ENCODE measurements at places on chromosomes 5 and 9. TPM values are rescaled to one million over a fixed set of nuclear protein-coding genes. Genes with fewer than 3 reads are reported as not detected.

DNA sequence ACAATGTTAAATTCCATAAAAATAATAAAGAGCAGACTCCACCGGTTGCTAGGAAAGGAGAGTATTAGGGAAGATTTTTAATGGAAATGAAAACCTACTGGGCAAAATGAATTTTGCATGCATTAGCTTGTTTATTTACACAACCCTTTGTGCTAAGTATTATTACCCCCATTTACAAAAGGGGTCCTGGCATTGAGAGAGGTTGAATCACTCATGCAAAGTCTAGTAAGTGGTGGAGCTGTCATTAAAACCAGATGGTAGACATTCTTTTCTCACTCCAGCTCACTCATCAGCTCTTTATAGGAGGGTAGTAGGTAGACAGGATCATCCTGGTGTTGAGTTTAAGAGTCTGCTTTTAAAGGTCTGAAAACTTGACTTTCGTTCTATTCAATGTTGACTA is 395.1 kb downstream of the PLK2 start:
- no peak for DNase-seq
- H3K27ac ChIP-seq: no peak overlapping the region
- H3K36me3 ChIP-seq: no peaks in the 10 kb centered on the region

- no peak for DNase-seq
- H3K4me1 ChIP-seq: no peaks in the 10 kb centered on the region
- no peaks in the 10 kb centered on the region for H3K27me3 ChIP-seq
- H3K36me3 ChIP-seq: no peaks in the 10 kb centered on the region
- no peak overlapping the region for H3K4me3 ChIP-seq
Measured at GRCh38 chr5:9833871-9834270, 203.7 kb upstream of the TAS2R1 start.

DNA sequence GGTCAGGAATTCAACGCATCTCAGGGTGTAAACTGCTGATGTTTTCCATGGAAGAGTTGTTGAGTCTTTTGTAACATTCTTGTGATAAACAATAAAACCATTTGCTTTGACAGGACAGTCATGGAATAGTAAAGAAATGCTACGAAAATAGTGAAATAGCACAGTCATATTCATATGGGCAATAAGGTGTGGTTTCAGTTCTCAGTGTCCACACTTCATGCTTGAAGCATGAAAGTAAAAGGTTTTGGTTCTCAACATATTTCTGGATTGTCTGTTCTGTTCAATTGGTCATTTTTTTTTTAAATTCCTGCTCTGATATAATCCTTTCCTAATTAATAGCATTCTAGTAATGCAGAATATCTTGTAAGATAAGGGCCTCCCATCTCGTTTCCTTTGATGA is 467.6 kb upstream of the ZNF608 start:
- H3K27me3 ChIP-seq: peaks cover 2% of the 10 kb centered on the region
- no peaks in the 10 kb centered on the region for H3K36me3 ChIP-seq
- H3K27ac ChIP-seq: no peak overlapping the region
- no peak for DNase-seq
- no peak overlapping the region for H3K4me3 ChIP-seq

DNA sequence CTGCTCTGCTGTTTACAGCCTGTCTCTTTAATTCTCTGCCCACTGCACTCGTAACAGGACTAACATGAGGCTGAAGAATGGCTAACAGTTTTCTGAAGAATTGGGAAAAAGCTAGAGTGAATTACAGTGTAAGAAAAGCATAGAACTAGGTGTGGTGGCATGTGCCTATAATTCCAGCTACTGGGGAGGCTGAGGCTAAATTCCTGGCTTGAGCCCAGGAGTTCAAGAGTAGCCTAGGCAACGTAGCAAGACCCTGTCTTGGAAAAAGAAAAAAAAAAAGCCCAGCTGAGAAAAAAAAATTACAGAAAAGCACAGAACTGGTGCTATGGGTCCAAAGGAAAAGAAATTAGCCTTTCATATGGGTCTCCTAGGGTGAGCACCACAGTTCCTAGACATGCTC is 13.9 kb upstream of the UHRF2 start:
- no peak overlapping the region for H3K4me3 ChIP-seq
- no peaks in the 10 kb centered on the region for H3K4me1 ChIP-seq
- no peak overlapping the region for H3K27ac ChIP-seq
- DNase-seq: no peak
- no peaks in the 10 kb centered on the region for H3K36me3 ChIP-seq
- no peaks in the 10 kb centered on the region for H3K27me3 ChIP-seq

GRCh38 chr5:134464988-134465815 is 53.5 kb upstream of the CDKN2AIPNL start:
- peak overlapping the region; percentile 41 for H3K4me3 ChIP-seq
- H3K27me3 ChIP-seq: no peaks in the 10 kb centered on the region
- peak overlapping the region; percentile 94 for H3K27ac ChIP-seq
- H3K36me3 ChIP-seq: no peaks in the 10 kb centered on the region
- DNase-seq: no peak
- H3K4me1 ChIP-seq: peaks cover 48% of the 10 kb centered on the region

GRCh38 chr5:10525124-10525495 is 38.8 kb upstream of the ANKRD33B start:
- no peak overlapping the region for H3K27ac ChIP-seq
- H3K36me3 ChIP-seq: no peaks in the 10 kb centered on the region
- DNase-seq: no peak
- H3K4me1 ChIP-seq: no peaks in the 10 kb centered on the region
- H3K27me3 ChIP-seq: no peaks in the 10 kb centered on the region
- H3K4me3 ChIP-seq: no peak overlapping the region

DNA sequence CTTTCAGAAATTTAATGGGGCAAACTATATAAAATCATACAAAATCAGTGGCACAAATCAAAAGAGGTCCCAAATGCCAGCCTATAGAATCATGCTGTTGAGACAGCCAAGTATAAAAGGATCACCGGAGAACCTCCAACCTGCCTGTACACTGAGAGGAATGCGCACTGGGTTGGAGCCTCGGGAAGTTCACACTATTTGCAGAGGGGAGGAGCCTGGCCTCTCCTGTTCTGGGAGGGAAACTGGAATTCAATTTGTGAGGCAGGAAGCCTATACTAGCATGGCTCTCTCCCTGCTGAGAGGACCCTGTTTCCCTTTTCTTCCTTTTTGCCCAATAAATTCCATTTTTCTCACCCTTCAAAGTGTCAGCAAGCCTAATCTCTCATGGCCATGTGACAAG is 406.0 kb downstream of the HINT1 start:
- H3K4me1 ChIP-seq: no peaks in the 10 kb centered on the region
- no peaks in the 10 kb centered on the region for H3K27me3 ChIP-seq
- no peaks in the 10 kb centered on the region for H3K36me3 ChIP-seq
- H3K4me3 ChIP-seq: no peak overlapping the region
- no peak for DNase-seq

Gene WHRN
- total RNA-seq: 5.1 TPM

GRCh38 chr5:38112938-38113337 is 145.4 kb upstream of the EGFLAM start:
- H3K4me3 ChIP-seq: no peak overlapping the region
- DNase-seq: no peak
- H3K36me3 ChIP-seq: no peaks in the 10 kb centered on the region
- H3K27ac ChIP-seq: no peak overlapping the region
- H3K4me1 ChIP-seq: no peaks in the 10 kb centered on the region

Gene AIF1L
- total RNA-seq: 21.1 TPM

GRCh38 chr9:20988061-20988460 is 43.4 kb downstream of the HACD4 start:
- no peak overlapping the region for H3K4me3 ChIP-seq
- H3K27me3 ChIP-seq: no peaks in the 10 kb centered on the region
- DNase-seq: no peak
- H3K27ac ChIP-seq: peak overlapping the region; percentile 14
- peaks cover 33% of the 10 kb centered on the region for H3K4me1 ChIP-seq
- no peaks in the 10 kb centered on the region for H3K36me3 ChIP-seq

Gene FAM153A
- total RNA-seq: 1.1 TPM

Gene SPATA31A3
- not detected for total RNA-seq

GRCh38 chr9:94875300-94876020 is 149.0 kb downstream of the AOPEP start:
- no peak overlapping the region for H3K4me3 ChIP-seq
- no peak for DNase-seq
- peak overlapping the region; percentile 69 for H3K27ac ChIP-seq
- peaks cover 5% of the 10 kb centered on the region for H3K4me1 ChIP-seq

Gene SLC45A2
- not detected for total RNA-seq

DNA sequence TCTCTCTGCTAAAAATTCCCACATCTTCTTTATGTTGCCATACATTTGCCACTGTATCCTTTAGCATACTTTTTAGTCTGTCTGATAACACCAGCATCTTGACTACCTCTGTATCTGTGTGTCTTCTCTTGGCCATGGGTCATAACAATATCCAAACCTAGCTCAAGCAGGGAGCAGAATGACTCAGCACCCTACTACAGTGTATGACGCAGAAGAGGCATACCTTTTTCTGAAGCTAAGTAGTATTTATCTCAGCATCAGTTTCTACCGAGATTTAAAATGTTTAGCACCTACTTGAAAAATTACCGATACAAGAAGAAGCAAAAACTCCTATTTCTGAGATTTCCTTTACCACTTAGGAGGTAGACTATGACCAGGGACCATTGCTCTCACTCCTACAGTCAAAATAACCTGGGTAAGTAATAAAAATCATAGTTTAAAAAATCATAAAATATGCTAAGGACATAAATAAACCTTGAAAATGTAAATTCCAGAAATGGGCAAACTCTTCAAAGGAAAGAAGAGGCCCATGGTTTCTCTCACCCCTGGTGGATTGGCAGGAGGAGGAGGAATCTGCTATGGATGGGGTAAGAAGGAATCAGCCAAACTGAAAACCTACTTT is 286.5 kb downstream of the MAST4 start:
- H3K27ac ChIP-seq: peak overlapping the region; percentile 54
- H3K36me3 ChIP-seq: no peaks in the 10 kb centered on the region
- H3K4me3 ChIP-seq: no peak overlapping the region
- no peaks in the 10 kb centered on the region for H3K27me3 ChIP-seq
- H3K4me1 ChIP-seq: peaks cover 3% of the 10 kb centered on the region

DNA sequence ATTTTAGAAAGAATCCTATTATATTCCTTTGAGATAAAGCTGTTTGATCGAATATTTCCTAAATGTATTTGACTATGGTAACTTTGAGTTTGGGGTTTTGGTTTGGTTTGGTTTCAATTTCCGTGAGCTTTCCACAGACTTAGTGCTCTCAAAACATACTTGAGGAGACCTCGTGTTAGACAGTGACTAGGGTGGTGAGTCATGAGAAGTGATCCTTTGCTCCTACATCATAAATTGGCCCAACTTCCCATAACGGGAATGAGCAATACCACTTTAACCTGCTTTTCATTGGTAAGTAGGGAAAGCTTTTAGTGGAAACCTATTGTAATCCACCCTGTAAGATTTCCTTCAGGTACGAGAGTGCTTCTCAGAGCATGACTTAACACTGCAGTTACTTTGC is 3.8 kb upstream of the RASEF start:
- H3K36me3 ChIP-seq: no peaks in the 10 kb centered on the region
- H3K27ac ChIP-seq: no peak overlapping the region
- H3K4me3 ChIP-seq: no peak overlapping the region
- H3K27me3 ChIP-seq: peaks cover 17% of the 10 kb centered on the region
- no peak for DNase-seq

Gene PCDHGC5
- 1.4 TPM for total RNA-seq

- no peak overlapping the region for H3K4me3 ChIP-seq
- no peak for DNase-seq
- H3K36me3 ChIP-seq: no peaks in the 10 kb centered on the region
- peaks cover 10% of the 10 kb centered on the region for H3K4me1 ChIP-seq
Measured at GRCh38 chr5:31850981-31851689, 212.2 kb downstream of the PDZD2 start.

- H3K36me3 ChIP-seq: no peaks in the 10 kb centered on the region
- H3K27ac ChIP-seq: no peak overlapping the region
- DNase-seq: no peak
- no peak overlapping the region for H3K4me3 ChIP-seq
- H3K27me3 ChIP-seq: no peaks in the 10 kb centered on the region
Measured at GRCh38 chr9:8424786-8425410, 625.3 kb upstream of the DMAC1 start.

Gene FAM221B
- not detected for total RNA-seq

- H3K27me3 ChIP-seq: no peaks in the 10 kb centered on the region
- H3K36me3 ChIP-seq: no peaks in the 10 kb centered on the region
- no peak overlapping the region for H3K4me3 ChIP-seq
- DNase-seq: no peak
- H3K27ac ChIP-seq: no peak overlapping the region
- no peaks in the 10 kb centered on the region for H3K4me1 ChIP-seq
Measured at GRCh38 chr9:79955300-79955699, 383.5 kb downstream of the TLE4 start.

- no peak overlapping the region for H3K27ac ChIP-seq
- no peak overlapping the region for H3K4me3 ChIP-seq
Measured at GRCh38 chr9:87140142-87140541, 192.8 kb upstream of the GAS1 start.

Gene RMRP
- total RNA-seq: 27,465 TPM
